ENCODE measurements at places on chromosomes 3 and 15. TPM values are rescaled to one million over a fixed set of nuclear protein-coding genes. Genes with fewer than 3 reads are reported as not detected.

DNA sequence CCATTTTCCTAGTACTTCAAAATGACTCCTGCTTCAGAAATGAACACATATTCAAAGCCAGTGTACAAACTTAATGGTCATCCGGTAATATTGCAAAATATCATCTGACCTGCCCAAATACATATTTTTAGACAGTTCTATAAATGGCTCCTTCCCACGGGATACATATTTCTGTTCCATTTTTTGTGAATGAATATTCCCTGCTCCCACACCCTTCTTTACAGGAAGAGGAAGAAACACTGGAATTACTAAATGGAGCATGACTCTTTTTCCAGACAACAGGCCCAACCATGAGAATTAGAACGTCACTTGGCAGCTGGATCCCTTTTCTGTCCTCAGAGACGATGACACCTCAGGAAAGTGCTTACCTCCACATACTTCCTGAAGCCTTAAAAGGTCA lies 38.0 kb upstream of the CBLB start:
- no peak overlapping the region for H3K4me3 ChIP-seq
- no peak for DNase-seq
- H3K36me3 ChIP-seq, result peaks cover 3% of the 10 kb centered on the region
- H3K27ac ChIP-seq, result no peak overlapping the region
- peaks cover 12% of the 10 kb centered on the region for H3K4me1 ChIP-seq

GRCh38 chr3:169103951-169104941 lies 559.3 kb downstream of the MECOM start:
- no peaks in the 10 kb centered on the region for H3K36me3 ChIP-seq
- H3K4me1 ChIP-seq, result no peaks in the 10 kb centered on the region
- DNase-seq, result no peak
- H3K27ac ChIP-seq, result no peak overlapping the region
- no peak overlapping the region for H3K4me3 ChIP-seq

- no peak overlapping the region for H3K4me3 ChIP-seq
- no peaks in the 10 kb centered on the region for H3K27me3 ChIP-seq
- no peaks in the 10 kb centered on the region for H3K4me1 ChIP-seq
- no peak for DNase-seq
- no peak overlapping the region for H3K27ac ChIP-seq
- H3K36me3 ChIP-seq, result no peaks in the 10 kb centered on the region
Observed at GRCh38 chr3:63022114-63022513, 146.9 kb upstream of the CADPS start.

DNA sequence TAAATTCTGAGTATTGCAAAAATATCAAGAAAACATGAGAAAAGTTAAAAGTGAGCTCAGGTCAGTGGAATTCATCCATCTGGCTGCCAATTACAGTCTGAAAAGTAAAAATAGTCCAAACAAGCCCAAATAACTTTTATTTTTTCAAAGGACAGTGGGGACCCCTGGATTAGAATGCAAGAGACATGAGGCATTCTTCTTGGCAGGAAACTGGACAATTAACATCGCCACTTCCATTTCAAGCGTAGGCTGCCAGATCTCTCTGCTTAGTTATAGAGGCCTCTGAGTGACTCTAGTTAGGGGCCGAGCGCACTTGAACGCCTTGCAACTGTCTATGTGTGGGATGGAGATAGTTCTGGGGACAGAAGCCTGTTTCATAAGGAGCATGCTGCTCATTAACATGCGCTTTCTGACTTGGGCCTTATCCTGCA lies 189.1 kb downstream of the GHSR start:
- no peaks in the 10 kb centered on the region for H3K4me1 ChIP-seq
- no peaks in the 10 kb centered on the region for H3K27me3 ChIP-seq
- no peak overlapping the region for H3K4me3 ChIP-seq

DNA sequence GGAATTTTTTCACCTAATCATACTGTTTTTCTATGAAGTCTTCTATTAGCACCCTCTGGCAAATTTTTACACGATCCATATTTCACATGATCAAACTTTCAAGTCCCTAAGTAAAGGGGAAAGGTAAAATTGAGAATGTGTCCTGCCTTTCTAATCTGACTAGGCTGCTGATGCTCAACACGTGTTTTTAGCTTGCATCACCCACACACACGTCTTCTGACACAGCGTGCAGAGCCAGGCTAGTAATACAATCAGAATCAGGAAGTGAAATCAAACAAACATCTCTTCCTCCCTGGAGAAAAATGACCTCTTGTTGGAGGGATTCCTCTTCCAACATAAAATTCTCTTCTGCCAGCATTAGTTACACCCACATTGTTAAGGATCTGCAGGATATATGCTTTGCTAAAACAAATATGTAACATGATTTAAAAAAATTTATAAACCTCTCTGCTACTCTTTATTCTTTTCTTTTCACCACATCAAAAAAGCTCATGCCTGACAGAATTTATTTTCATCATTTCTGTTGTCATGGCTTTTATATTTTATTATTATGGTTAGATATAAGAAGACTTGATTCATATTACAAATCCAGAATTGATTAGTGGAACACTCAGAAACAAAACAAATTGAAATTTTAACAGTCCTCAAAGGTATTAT lies 122.4 kb downstream of the RAP2B start:
- H3K27ac ChIP-seq, result peak overlapping the region; percentile 87
- peaks cover 1% of the 10 kb centered on the region for H3K36me3 ChIP-seq
- no peak overlapping the region for H3K4me3 ChIP-seq
- DNase-seq, result peak; percentile 48
- no peaks in the 10 kb centered on the region for H3K27me3 ChIP-seq
- H3K4me1 ChIP-seq, result peaks cover 39% of the 10 kb centered on the region

- no peaks in the 10 kb centered on the region for H3K36me3 ChIP-seq
- DNase-seq, result no peak
- no peaks in the 10 kb centered on the region for H3K4me1 ChIP-seq
Observed at GRCh38 chr3:193822492-193823212, 229.6 kb downstream of the OPA1 start.

- H3K4me1 ChIP-seq, result peaks cover 72% of the 10 kb centered on the region
- H3K27ac ChIP-seq, result peak overlapping the region; percentile 60
- peaks cover 39% of the 10 kb centered on the region for H3K36me3 ChIP-seq
- H3K4me3 ChIP-seq, result no peak overlapping the region
Observed at GRCh38 chr15:52559575-52559974, 9.3 kb downstream of the ARPP19 start.

- peaks cover 14% of the 10 kb centered on the region for H3K27me3 ChIP-seq
- DNase-seq, result no peak
- no peak overlapping the region for H3K27ac ChIP-seq
- no peak overlapping the region for H3K4me3 ChIP-seq
- H3K36me3 ChIP-seq, result peaks cover 5% of the 10 kb centered on the region
Observed at GRCh38 chr3:172746475-172746874, 4.1 kb upstream of the ECT2 start.

DNA sequence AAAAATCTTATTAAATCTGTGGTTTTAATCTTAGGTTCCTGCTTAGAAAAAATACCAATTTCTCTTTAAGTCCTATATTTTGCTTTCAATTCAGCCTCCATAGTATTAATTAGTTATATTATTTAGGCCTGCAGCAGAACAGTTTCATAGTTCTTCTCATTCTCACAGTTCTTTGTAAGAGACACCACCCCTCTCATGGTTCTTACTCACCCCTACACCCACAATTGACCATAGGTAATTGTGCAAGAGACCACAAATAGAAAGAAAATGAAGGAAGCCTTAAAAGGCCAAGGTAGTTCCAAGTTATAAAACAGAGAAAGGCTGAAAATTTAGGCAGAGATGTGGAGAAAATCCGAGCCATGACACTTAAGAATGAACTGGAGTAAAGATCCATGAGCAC lies 415.3 kb downstream of the TIGIT start:
- no peak overlapping the region for H3K4me3 ChIP-seq
- no peaks in the 10 kb centered on the region for H3K27me3 ChIP-seq
- DNase-seq, result no peak
- H3K4me1 ChIP-seq, result peaks cover 3% of the 10 kb centered on the region
- H3K36me3 ChIP-seq, result no peaks in the 10 kb centered on the region

DNA sequence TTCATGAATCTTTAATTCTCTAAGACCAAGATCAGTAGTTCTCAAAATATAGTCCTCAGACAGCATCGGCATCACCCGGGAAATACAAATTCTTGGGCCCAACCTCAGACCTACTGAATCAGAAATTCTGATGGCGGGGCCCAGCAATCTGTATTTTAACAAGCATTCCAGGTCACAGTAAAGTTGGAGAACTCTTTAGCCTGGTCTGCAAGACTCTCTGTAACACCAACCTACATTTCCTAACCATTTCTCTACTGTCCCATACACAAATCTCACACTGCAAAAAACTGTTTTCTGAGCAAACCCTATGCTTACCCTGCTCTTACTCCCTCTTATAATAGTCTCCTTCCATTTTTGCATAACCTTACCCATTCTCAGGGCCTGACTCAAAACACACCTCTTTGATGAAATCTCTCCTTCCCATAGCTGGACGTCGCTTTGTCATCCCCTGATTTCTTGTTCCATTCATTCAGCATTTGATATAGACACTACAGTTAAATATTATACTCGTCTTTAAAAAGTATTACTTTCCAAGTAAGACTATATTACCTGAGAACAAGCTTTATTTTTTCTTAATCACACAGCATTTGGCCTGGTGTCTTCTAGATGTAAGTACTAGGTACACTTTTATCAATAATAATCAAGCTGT lies 83.3 kb upstream of the MYO5C start:
- no peak for DNase-seq
- no peak overlapping the region for H3K4me3 ChIP-seq
- no peaks in the 10 kb centered on the region for H3K27me3 ChIP-seq
- peaks cover 5% of the 10 kb centered on the region for H3K4me1 ChIP-seq
- no peak overlapping the region for H3K27ac ChIP-seq

CD96 gene
- 307 TPM for total RNA-seq

GRCh38 chr3:136804141-136804540 lies 14.8 kb upstream of the SLC35G2 start:
- no peak overlapping the region for H3K4me3 ChIP-seq
- DNase-seq, result no peak
- H3K36me3 ChIP-seq, result no peaks in the 10 kb centered on the region
- H3K4me1 ChIP-seq, result no peaks in the 10 kb centered on the region
- H3K27ac ChIP-seq, result no peak overlapping the region
- H3K27me3 ChIP-seq, result peaks cover 2% of the 10 kb centered on the region

LRRC57 gene
- 20.3 TPM for total RNA-seq

GRCh38 chr15:66655511-66655910 lies 46.5 kb upstream of the SMAD6 start:
- H3K36me3 ChIP-seq, result no peaks in the 10 kb centered on the region
- H3K27me3 ChIP-seq, result peaks cover 7% of the 10 kb centered on the region
- peak overlapping the region; percentile 64 for H3K27ac ChIP-seq
- no peak for DNase-seq

GOLGA6D gene
- not detected for total RNA-seq

GRCh38 chr3:120879411-120879810 lies 28.6 kb upstream of the STXBP5L start:
- peaks cover 8% of the 10 kb centered on the region for H3K27me3 ChIP-seq
- no peaks in the 10 kb centered on the region for H3K4me1 ChIP-seq
- DNase-seq, result no peak
- H3K36me3 ChIP-seq, result no peaks in the 10 kb centered on the region
- no peak overlapping the region for H3K27ac ChIP-seq

SKOR1 gene
- total RNA-seq, result 0.29 TPM

GRCh38 chr3:134404366-134404885 lies 30.2 kb upstream of the AMOTL2 start:
- no peak for DNase-seq
- H3K36me3 ChIP-seq, result no peaks in the 10 kb centered on the region
- no peaks in the 10 kb centered on the region for H3K4me1 ChIP-seq
- peaks cover 68% of the 10 kb centered on the region for H3K27me3 ChIP-seq
- no peak overlapping the region for H3K27ac ChIP-seq
- no peak overlapping the region for H3K4me3 ChIP-seq

- DNase-seq, result no peak
- peaks cover 15% of the 10 kb centered on the region for H3K4me1 ChIP-seq
- no peak overlapping the region for H3K27ac ChIP-seq
- no peaks in the 10 kb centered on the region for H3K27me3 ChIP-seq
- H3K4me3 ChIP-seq, result no peak overlapping the region
Observed at GRCh38 chr3:189570916-189571315, 60.3 kb upstream of the TP63 start.

SYNM gene
- total RNA-seq, result 0.12 TPM

- H3K27ac ChIP-seq, result no peak overlapping the region
- H3K4me3 ChIP-seq, result no peak overlapping the region
- DNase-seq, result no peak
- H3K4me1 ChIP-seq, result no peaks in the 10 kb centered on the region
Observed at GRCh38 chr15:92149029-92149428, 244.7 kb upstream of the ST8SIA2 start.

ZNF385D gene
- total RNA-seq, result not detected

AADACL2 gene
- total RNA-seq, result not detected

DNA sequence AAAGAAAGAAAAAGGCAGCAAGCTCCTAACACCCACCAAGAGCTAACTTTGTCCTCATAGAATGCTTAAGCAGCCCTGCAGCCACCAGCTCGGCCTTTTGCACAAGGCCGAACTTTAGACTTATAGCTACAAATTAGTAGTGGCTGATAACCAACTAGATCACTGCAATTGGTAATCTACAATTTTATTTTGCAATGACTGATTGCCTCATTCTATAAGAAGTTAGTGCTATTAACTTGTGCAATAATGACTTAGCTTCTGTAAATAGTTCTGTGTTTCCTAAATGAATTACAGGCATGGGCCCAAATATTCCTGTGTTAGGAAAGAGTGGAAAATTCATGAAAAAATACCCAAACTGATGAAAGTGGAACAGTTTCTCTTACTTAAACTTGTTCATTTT lies 284.8 kb upstream of the CFAP20DC start:
- no peak overlapping the region for H3K27ac ChIP-seq
- no peaks in the 10 kb centered on the region for H3K27me3 ChIP-seq
- peaks cover 3% of the 10 kb centered on the region for H3K36me3 ChIP-seq
- no peak for DNase-seq

TGFBR2 gene
- total RNA-seq, result 77.8 TPM

DNA sequence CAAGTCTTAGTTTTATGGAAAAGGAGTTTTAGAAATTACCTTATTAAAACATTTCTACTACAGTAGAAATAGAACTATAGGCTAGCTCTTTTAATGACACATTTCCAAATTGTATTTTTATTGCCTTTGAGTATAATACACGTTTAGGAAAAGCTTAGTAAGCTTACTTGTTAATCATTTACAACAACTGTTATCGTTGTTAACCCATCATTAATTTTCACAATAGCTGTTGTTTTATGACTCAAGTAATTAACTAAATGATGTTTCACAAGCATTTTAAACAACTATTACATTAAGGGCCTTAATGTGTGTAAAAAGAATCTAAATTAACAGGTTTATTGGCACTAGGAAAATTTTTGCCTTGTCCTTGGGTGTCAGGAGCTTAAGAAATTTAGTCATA lies 120.5 kb upstream of the THRB start:
- H3K4me3 ChIP-seq, result no peak overlapping the region
- peaks cover 1% of the 10 kb centered on the region for H3K27me3 ChIP-seq
- H3K4me1 ChIP-seq, result no peaks in the 10 kb centered on the region

DNA sequence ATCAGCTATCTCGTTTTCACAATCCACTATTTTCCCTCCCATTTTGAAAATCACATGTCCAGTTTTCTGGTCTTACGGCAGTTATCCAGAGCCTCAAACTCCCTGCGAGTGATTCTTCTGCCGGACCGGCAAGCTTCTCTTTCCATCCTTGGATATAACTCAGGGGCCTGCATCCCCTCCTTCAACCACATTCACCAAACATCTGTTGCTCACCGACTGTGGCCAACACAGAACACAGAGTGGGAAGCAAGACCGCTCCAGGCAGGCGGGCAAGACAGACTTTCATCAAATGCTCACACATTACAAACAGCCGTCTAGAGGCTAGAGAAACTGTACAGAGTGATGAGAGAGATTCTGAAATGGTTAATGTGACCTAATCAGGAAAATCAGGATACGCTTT lies 7.6 kb upstream of the SLC12A8 start:
- no peak overlapping the region for H3K4me3 ChIP-seq
- no peaks in the 10 kb centered on the region for H3K36me3 ChIP-seq
- DNase-seq, result no peak
- no peak overlapping the region for H3K27ac ChIP-seq
